Endothelial cell of umbilical vein (primary cell): ENCODE measurements at places on chromosomes 4 and X. TPM values are rescaled to one million over a fixed set of nuclear protein-coding genes. Genes with fewer than 3 reads are reported as not detected.

Gene DUSP21
- polyA plus RNA-seq, result not detected in 2 replicates

Gene SLC6A14
- not detected in 2 replicates for polyA plus RNA-seq

Gene PPP4R3C
- not detected in 2 replicates for polyA plus RNA-seq

Gene ZNF157
- not detected in 2 replicates for polyA plus RNA-seq

Gene EPHA5
- 0.25 and 0.39 TPM in 2 replicates for polyA plus RNA-seq

Gene HOPX
- 2.3 and 3.8 TPM in 2 replicates for polyA plus RNA-seq

Gene SHOX
- polyA plus RNA-seq, result not detected in 2 replicates

Gene ZC4H2
- polyA plus RNA-seq, result 11.5 and 12.8 TPM in 2 replicates

DNA sequence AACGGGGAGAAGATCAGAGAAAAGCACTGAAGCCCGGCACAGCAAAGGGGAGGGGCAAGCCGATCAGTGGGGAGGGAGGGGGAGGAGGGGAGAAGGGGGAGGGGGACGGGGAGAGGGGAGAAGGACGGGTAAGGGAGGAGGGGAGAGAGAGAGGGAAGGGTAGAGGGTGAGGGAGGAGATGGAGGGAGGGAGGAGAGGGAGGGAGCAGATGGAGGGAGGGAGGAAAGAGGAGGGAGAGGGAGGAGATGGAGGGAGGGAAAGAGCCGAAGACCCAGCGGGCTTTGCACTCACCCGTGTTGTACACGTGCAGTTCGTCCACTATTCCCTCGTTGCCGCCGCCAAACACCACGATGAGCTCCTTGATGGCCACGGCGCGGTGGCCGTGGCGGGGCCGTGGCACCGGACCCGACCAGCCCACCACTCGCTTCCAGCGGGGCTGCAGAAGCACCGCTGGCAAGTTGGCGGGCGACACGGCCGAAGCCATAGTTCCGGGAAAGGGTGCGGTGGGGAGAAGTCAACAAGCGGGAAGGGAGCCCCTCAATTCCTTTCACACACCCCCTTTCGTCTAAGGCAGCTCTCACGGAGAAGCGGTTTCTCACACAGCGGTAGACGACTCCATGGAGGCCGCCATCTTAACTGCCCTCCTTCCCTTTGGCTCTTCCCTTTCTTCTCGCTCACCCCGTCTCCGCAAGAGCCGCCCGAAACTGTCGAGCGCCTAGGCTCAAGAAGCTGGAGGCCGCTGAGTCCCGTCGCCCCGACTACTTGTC, 1.1 kb downstream of the HCFC1 start:
- no peak for DNase-seq

GRCh38 chr4:10582059-10582686, 102.4 kb downstream of the CLNK start:
- DNase-seq, result peak; percentile 56

DNA sequence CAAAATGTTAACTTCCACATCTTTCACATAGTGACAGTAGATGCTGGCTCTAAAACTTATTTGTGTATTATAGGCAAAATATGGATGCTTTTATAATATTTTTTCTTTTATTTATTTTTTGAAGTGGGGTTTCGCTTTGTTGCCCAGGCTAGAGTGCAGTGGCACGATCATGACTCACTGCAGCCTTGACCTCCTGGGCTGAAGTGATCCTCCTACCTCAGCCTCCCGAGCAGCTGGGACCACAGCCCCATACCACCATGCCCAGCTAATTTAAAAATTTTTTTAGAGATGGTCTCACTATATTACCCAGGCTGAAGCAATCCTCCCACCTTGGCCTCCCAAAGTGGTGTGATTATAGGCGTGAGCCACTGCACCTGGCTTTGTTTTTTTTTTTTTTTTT, 48.6 kb downstream of the ZFX start:
- no peak for DNase-seq

DNA sequence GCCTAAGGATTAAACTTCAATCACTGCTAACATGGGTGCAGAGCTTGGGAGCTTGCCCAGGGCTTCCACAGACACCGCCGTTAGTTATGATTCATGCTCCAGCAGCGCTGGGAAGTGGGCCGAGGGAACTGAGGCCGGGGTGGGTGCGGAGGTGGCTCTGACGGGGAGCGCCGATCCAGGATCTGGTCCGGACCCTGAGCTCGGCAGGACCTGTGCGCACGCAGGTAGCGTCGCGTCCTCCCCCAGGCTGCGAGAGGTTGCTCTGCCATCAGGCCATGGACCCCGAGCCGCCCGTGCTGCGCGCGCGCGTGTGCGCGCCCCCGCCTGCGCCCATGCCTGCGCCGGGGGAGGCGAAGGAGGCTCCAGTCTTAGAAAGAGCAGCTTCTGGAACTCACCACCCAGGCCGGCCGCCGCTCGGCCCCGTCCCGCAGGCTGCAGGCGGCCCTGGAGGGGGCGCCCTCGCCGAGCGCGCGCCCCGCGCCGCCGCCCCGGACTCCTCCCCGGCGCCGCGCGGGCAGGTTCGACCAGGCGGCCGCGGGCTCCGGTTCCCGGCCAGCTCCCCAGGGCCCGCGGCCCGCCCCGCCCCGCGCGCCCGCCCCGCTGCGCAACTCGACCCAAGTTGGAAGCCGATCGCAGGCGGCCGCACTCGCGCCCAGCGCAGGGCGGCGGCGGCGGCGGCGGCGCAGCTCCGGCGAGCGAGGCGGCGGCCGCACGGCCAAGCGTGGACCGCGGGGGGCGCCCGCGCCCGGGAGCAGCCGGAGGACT, 732 bp upstream of the ADRA2C start:
- no peak for DNase-seq

DNA sequence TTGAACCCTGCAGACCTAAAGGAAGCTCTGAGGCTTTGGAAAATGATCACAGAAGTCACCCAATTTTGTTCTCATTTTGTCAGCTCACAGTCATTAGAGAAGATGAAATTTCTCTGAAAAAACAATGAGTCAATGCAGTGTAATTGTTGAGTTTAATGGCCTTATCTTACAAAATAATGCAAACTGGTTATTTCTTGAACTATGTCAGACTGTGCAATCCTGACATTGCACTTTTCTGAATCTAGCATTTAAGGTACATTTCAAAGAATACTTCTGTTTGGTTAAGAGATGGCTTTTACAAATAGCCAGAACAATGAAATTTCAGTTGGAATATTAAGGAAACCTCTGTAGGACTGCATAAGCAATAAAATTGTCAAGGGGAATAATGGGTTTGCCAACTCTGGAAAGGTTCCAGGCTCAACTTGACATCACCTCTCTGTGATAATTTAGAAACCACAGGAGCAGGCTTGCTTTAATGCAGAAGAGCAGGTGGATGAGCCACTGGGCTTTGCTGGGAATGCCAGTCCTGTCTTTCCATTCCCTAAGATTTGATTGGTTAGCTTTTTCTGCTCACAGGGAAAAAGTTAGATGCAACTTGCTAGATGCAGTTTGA, 222.8 kb downstream of the FRMPD4 start:
- DNase-seq, result peak; percentile 6

DNA sequence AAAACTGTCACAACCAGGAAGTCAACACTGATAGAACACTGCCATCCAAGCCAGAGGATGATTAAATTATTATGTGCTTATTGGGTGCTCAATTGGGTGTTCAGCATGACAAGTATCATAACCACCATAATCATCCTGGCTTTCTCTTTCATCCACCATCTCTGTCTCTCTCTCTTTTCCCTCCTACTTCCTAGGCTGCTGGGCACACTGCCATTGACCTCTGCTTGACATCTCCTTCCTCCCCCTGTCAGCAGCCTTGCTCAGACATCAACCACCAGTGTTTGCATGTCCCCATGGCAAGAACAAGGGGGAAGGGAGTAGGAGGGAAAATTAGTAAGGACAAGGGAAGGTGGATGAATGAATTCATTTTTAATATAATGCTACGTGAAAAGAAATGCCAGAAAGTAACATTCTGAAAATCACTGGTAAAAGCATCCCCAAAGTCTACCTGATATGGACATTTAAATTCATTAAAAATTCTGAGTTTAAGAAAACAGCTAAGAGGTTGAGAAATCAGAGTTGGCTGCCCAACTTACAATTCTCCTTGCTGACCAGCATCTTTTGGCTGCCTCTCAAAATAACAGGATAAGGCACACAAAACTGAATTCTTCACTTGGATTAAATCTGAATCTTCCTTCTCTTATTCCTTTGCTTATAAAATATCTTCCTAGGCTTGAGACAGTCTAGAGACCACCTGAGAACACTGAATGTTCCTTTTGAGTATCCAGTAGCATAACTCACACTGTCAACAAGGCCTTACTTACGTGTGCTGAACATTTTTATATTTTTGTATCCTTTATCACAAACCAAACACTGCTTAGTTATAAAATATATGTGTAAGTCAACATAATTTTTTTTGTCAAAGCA, 48.5 kb downstream of the SNCA start:
- peak; percentile 83 for DNase-seq

DNA sequence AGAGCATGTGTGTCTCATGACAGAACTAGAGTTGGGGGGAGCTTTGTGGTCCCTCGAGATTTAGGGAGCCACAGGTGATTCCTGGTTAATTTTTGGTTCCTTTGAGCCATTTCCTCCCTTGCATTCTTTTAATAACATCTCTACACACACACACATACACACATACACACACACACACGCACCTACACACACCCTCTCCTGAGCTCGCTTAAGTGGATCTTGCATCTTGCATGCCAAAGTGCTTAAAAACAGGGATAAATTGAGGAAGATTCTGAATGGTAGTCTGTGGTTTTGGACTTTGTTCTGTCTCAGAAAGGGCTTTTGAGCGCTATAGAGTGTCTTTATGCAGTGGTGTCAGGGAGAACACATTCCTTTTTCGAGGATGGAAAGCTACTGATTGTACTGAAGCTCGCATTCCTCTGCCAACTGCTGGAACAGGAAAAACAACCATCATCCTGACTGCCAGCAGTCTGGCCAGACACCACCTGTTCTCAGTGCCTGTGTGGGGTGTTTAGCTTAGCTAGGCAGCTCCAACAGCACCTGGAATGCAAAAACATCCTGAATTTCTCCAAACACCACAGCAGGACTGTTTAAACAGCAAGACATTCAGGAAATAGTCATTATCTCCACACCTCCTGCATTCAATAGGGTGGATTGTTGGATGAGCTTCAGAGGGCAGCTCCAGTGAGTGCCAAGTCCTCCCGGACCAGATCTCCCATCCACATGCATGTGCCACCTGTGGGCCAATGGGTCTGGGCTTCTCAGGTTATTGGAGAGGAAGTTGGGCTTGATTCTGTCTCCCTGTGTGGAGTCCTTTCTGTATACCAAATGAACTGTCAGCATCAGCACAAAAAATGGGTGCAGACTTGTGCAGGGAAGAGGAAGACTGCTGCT, 21.9 kb upstream of the IGFBP7 start:
- DNase-seq, result peak; percentile 90

DNA sequence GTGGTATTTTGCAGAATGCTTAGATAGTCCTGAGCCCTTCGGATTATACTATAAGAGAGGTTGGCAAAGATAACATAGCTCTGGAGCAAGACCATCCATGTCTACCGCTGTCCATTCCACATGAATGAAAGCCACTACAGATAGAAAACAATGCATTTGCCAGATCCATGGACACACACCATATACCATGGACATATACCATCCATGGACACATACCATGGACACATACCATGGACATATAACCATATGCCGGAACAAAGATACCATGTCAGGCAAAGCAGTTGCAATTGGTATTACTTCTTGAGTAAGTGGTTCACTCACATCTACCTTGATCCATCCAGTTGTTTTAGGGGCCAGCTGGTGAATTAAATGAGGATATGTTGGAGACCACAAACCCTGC, 53.2 kb upstream of the ATP6AP2 start:
- no peak for DNase-seq

DNA sequence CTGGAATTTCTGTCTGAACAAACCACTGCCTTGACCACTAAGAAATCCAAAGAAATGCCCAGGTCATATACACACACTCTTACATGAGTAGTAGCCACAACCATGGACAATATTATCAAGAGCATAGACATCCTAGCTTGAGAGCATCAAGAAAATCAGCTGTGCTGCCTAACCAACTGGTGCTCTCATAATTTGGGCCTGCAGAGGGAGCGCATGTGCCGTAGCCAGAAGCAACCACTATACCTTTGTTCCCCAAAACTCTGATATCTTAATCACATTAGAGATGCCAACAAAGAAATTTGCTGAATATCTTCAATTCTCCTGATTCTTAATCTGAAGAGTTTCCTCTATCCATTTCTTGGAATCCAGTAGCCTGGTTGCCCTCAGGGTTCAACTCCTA, 163.6 kb downstream of the ZNF674 start:
- DNase-seq, result peak; percentile 24

DNA sequence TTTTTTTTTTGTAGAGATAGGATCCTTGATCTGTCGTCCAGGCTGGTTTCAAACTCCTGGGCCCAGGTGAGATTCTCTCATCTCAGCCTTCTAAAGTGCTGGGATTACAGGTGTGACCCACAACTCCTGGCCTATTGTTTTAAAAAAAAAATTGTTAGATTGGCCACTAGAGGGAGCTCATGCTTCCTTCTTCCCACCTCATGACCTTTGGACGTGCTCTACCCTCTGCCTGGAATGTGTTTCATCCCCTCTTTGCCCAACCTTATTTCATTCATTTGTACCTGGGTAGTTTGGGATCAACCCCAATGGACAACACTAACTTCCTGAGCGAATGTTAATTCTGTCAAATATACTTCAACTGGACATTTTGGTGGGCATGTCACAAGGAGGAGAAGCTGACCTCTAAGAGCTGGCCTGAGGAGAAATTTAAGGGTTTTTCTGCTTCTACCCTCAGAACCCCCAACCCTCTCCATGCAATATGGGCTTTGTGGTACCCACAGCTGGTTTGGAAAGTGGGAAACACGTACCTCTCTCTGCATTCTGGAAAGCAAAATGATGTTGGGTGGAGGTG, 6.4 kb downstream of the PPEF2 start:
- peak; percentile 35 for DNase-seq

- DNase-seq, result no peak
Observed at GRCh38 chr4:170374770-170375169, 285.0 kb upstream of the AADAT start.

- DNase-seq, result no peak
Observed at GRCh38 chrX:24002792-24003191, 24.2 kb downstream of the KLHL15 start.

GRCh38 chrX:43909141-43909540, 26.9 kb upstream of the MAOB start:
- no peak for DNase-seq

GRCh38 chr4:173153445-173153844, 15.2 kb upstream of the GALNT7 start:
- no peak for DNase-seq

DNA sequence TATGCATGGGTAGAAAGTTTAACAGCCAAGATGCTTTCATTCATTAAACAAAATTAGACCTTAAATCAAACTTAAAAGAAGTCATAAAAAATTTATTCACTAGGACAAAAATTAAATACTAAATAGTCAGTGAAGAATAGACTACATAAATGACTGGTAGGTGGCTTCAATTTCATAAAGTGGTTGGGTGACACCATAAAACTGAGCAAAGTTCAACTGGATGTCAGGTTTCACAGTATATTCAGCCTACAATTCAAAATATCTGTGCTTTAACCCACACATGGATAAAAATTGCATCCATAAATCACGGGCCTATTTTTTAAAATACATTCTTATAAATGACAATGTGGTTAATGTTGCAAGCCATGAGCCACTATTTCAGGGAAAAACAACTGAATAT, 582.3 kb downstream of the IL15 start:
- DNase-seq, result no peak

DNA sequence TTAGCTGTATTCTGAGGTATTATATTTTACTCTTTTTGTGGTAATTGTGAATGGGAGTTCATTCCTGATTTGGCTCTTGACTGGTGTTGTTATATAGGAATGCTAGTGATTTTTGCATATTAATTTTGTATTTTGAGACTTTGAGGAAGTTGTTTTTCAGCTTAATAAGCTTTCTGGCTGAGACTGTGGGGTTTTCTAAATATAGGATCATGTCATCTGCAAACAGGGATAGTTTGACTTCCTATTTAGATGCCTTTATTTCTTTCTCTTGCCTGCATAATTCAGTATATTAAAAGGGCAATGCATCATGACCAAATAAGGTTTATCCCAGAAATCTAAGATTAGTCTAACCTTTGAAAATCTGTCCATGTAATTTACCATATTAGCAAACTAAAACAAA, 44.7 kb upstream of the EPGN start:
- no peak for DNase-seq
